ENCODE measurements at places on chromosomes 2 and 18.

- H3K4me1 ChIP-seq: peaks cover 14% of the 10 kb centered on the region
- H3K27me3 ChIP-seq: no peaks in the 10 kb centered on the region
- DNase-seq: no peak
- H3K36me3 ChIP-seq: no peaks in the 10 kb centered on the region
- no peak overlapping the region for H3K4me3 ChIP-seq
- no peak overlapping the region for H3K27ac ChIP-seq
Measured at GRCh38 chr2:191881982-191882816, 35.3 kb upstream of the CAVIN2 start.

DNA sequence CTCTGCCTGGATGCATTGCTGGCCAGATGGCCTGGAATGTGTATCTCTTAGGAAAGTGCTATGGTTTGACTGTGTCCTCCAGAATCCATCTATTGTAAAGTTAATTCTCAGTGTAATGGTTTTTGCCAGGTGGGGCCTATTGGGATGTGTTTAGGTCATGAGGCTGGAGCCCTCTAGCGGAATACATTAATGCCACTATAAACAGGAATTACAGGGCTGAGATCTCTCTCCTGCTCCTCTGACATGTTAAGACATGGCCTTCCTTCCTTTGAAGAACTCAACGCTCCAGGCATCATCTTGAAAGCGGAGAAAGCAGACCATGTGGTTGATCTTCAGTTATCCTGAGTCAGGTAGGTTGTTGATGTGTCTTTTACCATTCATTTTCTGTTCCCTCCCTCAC is 276.4 kb downstream of the RPIA start:
- peaks cover 24% of the 10 kb centered on the region for H3K27me3 ChIP-seq
- no peaks in the 10 kb centered on the region for H3K4me1 ChIP-seq
- H3K27ac ChIP-seq: no peak overlapping the region
- no peak overlapping the region for H3K4me3 ChIP-seq

- no peak for DNase-seq
- H3K4me1 ChIP-seq: no peaks in the 10 kb centered on the region
- no peak overlapping the region for H3K4me3 ChIP-seq
- H3K36me3 ChIP-seq: no peaks in the 10 kb centered on the region
- H3K27me3 ChIP-seq: no peaks in the 10 kb centered on the region
Measured at GRCh38 chr2:51971136-51971535, 939.2 kb upstream of the NRXN1 start.

GRCh38 chr18:21112140-21112473 is 494 bp upstream of the ROCK1 start:
- H3K27me3 ChIP-seq: no peaks in the 10 kb centered on the region
- DNase-seq: no peak
- H3K27ac ChIP-seq: peak overlapping the region; percentile 67

GRCh38 chr2:12636837-12637581 is 79.7 kb upstream of the TRIB2 start:
- no peak overlapping the region for H3K27ac ChIP-seq
- no peaks in the 10 kb centered on the region for H3K36me3 ChIP-seq
- DNase-seq: no peak
- no peaks in the 10 kb centered on the region for H3K27me3 ChIP-seq

DNA sequence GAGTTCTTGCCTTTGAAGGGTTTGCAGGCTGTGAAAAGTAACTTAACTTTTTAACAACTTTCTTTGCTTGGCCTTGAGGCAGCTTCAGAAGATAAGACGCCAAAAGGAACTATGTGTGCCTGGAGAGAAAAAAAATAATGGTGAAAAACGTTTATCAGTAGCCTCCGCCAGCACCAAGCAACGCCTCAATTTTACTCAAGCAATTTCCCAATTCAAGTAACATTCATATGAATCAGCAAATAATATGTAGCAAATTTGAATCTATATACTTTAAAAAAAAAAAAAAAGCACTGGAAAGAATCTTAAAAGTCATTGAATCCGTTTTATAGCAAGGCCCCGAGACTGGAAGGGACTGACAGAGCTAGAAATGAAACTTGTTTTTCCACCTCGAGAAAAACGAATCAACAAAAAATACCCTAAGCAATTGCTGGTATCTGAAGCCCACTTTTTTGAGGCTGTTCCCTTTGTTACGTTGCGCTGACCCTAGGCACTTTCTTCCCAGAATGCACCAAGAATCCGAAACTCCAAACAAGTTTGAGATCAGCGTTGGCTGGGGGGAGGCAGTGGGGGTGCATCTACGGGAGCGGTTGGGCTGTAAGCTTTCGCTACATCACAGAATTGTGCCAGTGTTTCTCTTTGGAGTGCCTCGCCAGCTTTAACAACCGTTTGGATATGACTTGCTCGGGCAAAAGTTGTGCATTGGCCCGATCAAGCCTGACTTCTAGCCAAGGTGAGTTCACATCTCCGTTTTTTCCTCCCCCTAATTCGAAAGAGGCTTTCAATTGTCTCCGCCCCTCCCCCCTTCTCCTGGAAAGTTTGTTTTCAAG is 2.7 kb upstream of the TGIF1 start:
- no peaks in the 10 kb centered on the region for H3K36me3 ChIP-seq
- peak overlapping the region; percentile 90 for H3K27ac ChIP-seq
- DNase-seq: no peak
- H3K4me1 ChIP-seq: peaks cover 37% of the 10 kb centered on the region

- DNase-seq: peak; percentile 7
- H3K36me3 ChIP-seq: no peaks in the 10 kb centered on the region
- H3K27ac ChIP-seq: no peak overlapping the region
- H3K4me1 ChIP-seq: no peaks in the 10 kb centered on the region
- no peak overlapping the region for H3K4me3 ChIP-seq
Measured at GRCh38 chr18:12121175-12122042, 27.8 kb downstream of the ANKRD62 start.

DNA sequence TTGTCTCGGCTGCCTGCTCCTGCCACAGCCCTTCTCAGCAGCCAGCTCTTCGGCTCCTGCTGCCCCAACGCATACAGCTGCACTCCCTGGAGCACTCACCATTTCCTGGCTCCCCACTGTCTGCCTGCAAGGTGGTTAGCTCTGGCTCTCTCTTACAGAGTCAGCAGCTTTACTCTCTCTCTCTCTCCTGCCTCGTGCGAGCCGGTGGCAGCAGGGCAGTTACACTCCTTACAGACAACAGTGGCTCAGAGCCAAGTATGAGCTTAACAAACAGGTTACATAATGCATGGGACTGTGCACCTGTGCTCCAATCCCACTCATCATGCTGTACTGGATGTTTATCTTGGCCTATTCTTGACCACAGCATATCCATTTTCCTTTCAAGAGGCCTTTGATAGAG is 47.4 kb upstream of the DNAJC10 start:
- DNase-seq: no peak
- no peaks in the 10 kb centered on the region for H3K4me1 ChIP-seq
- H3K27ac ChIP-seq: no peak overlapping the region
- no peak overlapping the region for H3K4me3 ChIP-seq
- no peaks in the 10 kb centered on the region for H3K36me3 ChIP-seq
